ENCODE measurements at places on chromosomes 11 and 22.
A peak's percentile ranks its signal among the peaks of the same experiment; 100 is the strongest.

- DNase-seq = no peak
Measured at GRCh38 chr11:21794306-21794705, 398.6 kb upstream of the ANO5 start.

GRCh38 chr22:45960477-45961386 lies 16.2 kb downstream of the WNT7B start:
- no peak for DNase-seq

DNA sequence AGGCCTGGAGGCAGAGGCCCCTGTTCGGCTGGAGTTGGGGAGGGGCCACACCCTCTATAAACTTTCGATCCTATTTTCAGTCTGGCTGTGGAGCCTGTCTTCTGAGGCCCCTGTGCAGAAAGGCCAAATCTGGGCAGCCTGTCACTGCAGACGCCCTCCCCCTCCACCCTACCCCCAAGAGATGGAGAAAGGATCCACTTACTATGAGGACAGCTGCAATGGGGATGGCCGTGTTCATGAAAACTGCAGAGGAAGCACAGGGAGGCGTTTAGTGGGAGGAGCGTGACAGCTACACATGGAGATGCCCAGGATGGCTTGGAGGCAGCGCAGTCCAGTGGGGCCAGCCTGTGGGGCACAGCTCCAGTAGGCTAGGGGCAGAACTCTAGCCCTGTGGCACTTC lies 43.5 kb upstream of the KCNJ11 start:
- DNase-seq = no peak

DNA sequence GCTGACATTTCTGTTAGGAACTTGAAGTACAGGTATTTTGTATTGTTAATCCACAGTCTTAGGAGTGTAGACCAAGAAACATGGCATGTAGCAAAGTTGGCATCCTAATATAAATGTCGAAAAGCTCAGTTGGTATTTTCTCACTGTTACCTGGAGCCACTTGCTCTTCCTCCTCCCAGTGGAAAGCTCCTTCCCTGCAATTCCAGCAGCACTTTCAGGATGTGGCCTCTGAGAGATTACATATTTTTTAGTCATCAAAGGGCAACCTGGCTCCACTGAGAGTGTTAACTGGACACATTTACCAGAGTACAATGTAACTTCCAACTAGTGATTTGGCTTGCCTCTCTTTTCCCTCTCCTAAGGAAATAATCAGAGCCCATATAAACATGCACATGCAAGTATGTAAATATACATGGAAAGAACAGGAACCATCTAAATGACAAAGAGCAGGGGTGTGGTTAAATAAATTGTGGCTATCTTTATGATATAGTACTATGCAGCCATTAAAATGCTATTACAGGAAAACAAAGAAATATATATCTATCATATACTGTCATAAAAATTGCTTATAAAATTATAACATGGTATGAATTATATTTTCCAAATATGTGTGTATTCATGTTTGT lies 14.3 kb upstream of the EED start:
- no peak for DNase-seq

DNA sequence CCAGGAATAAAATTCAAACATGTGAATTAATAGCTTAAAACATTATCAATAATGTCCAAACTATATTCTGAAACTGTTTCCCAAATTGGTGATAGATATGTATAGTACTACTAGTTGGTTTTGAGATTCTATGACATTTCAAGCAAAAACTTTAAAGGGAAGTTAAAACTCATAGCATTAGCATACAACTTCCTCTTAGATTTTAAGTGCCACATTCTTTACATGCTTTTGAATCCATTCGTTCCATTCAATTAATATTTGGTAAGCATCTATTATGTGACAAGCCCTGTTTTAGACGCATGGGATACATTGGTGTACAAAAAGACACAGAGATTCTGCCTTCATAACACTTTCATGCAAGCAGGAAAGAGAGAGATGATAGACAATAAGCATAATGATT lies 8.9 kb downstream of the PATL1 start:
- DNase-seq = no peak

- no peak for DNase-seq
Measured at GRCh38 chr11:121958323-121958970, 157.6 kb downstream of the BLID start.

DNA sequence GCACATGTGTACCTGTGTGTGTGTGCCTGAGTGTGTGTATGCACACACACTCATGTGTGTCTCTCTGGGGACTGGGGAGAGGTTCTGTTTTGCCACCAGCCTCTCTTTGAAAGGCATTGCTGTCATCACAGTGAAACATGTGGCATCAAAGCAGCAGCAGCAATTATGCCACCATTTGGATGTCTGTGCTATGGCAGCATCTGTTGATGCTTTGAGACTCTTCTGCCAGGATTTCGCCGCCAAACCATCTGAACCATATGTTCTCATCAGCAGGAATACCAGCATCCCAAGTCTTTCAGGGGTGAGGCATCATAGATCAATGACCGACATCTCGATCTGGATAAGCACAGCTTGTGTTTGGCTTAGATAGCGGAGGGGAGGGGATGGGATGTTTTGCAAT lies 168.6 kb downstream of the FAT3 start:
- DNase-seq = no peak

- DNase-seq = no peak
Measured at GRCh38 chr11:101441747-101442146, 142.1 kb downstream of the TRPC6 start.

GRCh38 chr11:11798586-11799438 lies 43.0 kb upstream of the USP47 start:
- peak; percentile 74 for DNase-seq

GRCh38 chr11:64461081-64461480 lies 102.1 kb downstream of the RPS6KA4 start:
- no peak for DNase-seq

DNA sequence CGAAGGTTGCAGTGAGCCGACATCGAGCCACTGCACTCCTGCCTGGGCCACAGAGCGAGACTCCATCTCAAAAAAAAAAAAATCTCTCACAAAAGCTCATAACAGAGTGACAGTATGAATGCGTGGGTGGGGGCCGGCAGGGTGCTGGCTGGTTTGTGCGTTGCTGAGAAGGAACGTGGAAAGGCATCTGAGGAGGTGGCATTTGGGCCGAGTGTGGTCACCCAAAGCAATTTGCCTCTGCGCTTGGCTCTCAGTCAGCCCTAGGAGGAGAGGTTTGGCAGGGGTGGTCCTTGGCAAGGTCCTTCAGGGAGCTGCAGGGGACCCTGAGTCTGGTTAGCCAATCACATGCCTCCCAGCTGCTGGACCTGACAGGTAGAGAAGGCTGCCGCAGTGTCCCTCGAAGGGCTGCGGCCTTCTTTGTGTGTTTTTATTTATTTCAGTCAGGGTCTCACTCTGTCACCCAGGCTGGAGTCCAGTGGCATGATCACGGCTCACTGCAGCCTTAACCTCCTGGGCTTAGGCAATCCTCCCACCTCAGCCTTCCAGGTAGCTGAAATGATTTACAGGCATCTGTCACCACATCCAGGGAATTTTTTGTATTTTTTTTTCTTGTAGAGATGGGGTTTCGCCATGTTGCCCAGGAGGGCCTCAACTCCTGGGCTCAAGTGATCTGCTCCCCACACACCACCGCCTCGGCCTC lies 23.5 kb upstream of the OSBPL5 start:
- DNase-seq = peak; percentile 14

- no peak for DNase-seq
Measured at GRCh38 chr11:72511393-72512047, 77.2 kb upstream of the CLPB start.

DNA sequence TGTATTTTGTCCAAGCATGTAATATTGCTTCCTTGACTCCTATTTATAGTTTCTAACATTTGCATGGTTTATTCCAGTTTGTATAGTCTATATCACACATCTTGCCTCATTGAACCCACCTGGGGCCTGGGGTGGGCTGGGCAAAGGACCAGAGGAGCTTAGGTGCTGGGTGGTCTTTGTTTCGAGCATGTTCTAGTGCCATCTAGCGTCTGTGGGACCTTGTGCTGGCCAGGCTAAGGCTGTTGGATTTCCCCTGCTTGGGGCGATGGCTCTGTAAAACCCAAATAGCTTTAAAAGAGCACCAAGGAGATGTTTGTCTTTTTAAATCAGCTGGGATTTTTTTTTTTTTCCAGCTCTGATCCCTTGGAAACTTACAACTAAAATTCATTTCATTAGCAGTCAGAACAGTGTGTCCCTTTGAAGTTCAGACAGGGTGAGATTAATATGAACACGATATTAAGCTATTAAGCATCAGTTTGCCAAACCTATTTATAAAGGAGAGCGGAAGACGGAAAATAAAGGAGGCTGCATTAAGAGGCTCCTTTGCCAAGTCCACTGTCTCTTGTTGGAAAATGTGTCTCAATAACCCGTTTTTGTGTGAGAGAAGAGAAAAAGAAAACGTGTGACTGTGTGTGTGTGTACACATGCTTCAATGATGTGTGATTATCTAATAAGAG lies 157.4 kb downstream of the COMMD9 start:
- no peak for DNase-seq

- DNase-seq = no peak
Measured at GRCh38 chr11:123186286-123186685, 8.8 kb downstream of the CLMP start.

DNA sequence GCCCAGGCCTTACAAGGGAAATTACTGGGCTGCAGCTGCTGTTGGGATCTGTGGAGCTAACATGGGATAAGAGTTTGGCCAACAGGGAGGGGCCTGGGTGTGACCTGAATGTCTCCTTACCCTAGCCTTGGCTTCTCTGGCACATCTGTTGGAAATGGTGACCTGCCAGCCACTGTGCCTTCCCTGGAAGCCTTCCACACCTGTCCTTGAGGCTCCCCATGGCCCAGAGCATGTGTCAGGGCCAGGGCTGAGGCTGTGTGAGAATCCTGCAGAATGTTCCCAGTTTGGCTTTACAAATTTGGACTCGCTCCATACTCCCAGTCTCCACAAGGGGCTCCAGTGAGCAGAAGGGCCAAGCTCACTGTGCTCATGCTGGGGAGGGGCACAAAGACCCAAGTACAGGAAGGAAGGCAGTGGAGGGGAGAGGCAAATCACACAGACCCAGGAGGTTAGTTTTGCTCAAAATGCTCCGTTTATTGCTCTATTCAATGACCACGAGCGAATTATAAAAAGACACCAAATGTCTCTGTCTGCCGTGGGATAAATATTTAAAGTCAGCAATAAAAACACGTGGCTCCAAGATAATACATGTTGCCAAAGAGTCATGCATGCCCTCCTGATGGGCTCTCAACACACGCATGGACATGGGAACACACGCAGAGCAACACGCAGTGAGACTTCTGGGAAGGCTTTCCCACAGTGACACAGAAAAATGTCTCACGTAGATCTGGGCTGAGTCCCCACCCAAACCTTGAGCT lies 1.7 kb upstream of the IGSF22 start:
- peak; percentile 41 for DNase-seq
